DMS153 (cell line): ENCODE measurements at places on chromosomes 7 and 10.
A peak's percentile ranks its signal among the peaks of the same experiment; 100 is the strongest.

GRCh38 chr10:104318810-104319741 lies 19.2 kb downstream of the ITPRIP start:
- no peak for DNase-seq

DNA sequence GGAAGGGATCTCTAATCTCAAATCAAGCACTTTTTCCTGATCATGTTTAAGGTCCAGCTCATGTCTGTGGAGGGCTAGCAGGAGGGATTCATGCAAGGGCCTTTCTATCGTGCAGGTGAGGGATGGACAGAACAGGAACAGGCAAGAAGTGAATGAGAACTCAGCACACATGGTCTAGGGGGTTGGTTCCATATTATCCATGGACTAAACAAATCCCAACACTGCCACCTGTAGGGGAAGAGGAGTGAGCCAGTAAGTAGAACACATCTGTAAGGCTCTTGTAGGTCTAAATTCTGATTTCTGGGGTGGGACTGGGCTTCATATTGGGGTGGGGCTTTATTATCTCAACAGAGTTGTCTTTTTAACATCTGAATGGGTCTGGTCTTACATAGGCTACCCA lies 138.0 kb upstream of the TARP start:
- no peak for DNase-seq

DNA sequence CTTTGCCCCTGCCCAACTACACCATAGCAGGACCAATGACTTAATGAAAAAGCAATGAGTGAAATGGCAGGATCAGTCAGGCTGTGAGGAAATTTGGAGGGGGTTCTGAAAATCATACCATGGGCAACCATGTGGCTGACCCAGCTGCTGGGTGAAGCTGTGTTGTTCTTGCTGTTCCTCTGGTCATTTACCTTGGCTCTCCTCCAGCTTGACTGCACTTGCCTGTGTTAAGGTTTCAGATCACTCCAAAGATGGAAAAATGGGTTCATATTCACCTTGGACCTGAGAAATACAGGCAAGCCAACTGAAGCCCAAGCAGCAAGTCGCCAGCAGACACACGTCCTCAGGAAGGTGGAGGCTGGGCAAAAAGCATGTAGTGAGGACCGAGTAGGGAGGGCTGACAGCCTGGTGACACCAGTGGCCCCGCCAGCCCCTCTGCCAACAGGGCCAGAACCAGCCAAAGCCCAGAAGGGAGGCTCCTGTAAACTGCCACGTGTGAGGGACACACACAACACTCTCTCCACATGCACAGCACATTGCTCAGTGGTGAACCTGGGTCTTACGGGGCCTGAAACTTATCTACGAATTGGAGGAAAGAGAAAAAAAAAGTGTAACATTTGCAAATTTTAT lies 40.1 kb downstream of the PARP12 start:
- no peak for DNase-seq

- no peak for DNase-seq
These were observed 38.1 kb downstream of the EXOC6 start for GRCh38 chr10:92886334-92886961.

DNA sequence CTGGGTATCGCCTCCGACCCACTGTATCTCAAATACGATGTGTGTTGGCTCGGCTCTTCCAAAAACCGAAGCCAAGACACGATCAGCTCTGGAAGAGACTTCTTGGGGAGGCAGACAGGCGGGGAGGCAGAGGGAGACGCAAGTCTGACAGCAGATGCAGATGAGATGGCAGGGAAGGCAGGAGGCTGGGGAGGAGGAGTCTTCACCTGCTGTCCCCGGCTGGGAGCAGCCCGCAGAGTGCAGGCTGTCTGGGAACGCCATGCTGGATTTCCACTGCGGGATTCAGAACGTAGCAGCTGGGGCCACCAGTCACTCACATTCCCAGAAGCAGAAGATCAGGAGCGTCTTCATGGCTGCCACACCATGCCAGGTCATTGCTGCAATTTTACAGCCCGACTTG lies 29.4 kb downstream of the CTBP2 start:
- DNase-seq, result no peak

- DNase-seq, result no peak
These were observed 13.1 kb downstream of the PLEKHS1 start for GRCh38 chr10:113764582-113764981.

- no peak for DNase-seq
These were observed 170.1 kb downstream of the DOCK4 start for GRCh38 chr7:112036071-112036470.

DNA sequence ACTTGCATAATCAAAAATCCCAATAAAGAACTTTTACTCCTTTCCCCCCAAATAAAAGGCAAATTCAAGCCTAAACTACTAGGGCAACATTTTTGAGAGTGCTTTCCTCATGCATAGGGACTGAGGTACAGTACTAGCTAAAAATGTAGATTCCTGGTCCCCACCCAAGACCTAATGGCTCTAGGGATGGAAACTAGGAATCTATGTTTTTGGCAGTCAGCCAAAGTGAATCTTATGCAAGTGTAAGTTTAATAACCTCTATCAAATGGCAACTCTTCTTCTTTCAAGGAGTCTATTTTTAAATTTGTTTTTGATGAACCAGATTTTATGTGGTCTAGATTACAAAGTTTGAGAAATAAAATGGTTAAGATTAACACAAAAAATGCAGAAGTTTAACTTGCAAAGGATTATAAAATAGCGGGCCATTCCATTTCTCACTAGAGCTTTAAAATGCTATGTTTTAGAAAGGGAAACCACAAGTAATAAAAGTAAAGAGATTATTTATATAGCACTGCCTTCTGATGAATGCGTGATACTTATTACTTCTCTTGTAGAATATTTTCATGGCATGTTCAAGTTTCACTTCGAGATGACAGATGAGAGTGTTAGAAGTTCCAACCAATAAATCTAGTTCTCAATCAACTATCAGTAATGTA lies 70.4 kb upstream of the MDFIC start:
- DNase-seq, result no peak

- no peak for DNase-seq
These were observed 201.9 kb downstream of the MYOF start for GRCh38 chr10:93280121-93280698.

DNA sequence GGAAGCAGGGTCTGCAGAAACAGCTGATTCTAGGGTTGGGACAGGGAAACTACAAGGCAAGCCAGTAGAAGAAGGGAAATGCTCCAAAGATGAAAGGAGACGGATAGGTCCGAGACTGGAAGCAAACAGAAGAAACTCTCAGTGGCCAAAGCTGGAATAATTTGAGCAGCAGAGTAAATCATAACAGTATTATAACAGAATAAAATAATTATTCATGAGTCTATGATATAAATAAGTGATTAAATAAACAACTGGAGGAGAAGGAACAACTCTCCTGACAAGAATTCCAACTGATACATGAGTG lies 27.6 kb downstream of the EZH2 start:
- DNase-seq, result no peak

- no peak for DNase-seq
These were observed 2.2 kb upstream of the ABCF2 start for GRCh38 chr7:151229249-151229648.

DNA sequence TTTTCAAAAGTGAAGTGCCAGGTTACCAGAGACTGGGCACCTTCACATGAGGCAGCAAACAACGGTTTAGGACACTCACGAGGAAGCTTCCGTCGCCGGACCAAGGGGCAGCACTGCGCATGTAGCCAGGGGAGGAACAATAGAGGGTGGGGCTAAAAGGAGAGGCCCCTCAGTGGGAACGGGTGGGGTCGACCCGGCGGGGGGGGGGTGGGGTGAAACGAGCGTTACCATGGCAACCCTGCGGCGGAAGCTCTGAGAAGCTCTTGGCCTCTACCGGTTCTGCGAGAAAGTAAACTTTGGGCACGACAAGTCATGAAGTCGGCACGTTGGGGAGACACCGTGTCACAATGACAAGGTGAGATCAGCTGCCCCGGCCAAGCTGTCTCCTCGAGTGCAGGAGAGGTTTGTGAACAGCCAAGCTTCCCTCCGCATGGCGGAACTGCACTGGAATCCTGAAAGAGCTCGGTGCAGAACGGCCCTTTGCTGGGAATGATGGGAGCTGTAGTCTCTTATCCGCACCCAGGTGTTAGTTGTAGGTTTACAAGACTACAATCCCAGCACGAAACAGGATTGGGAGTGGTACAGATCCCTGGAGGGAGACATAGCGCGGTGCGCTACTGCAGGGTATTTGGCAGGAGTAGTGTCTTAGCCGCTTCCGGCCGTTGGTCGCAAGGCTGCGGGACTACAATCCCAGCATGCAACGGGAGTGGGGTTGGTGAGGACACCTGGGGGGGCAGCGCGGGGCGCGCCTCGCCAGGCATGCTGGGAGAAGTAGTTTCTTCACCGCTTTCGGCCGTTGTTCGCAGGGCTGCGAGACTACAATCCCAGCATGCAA lies 72.8 kb upstream of the ZNF722 start:
- peak; percentile 58 for DNase-seq

DNA sequence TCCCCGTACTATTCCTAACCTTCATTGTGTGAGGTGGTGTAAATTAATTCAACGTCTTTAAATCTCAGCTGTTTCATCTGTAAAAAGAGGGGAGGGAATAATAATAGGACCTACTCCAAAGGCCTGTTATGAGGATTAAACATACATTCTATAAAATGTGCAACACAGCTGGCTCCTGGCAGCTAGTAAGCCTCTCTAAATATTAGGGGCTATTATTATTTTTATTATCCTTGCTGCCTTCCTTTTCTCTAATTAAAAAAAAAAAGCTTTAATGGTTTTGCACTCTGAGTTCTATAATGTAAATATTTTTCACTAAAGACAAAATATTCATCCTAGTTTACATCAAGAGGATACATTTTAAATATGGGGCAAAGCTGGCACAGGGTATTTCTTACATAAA lies 19.5 kb downstream of the EXOC4 start:
- DNase-seq, result no peak

DNA sequence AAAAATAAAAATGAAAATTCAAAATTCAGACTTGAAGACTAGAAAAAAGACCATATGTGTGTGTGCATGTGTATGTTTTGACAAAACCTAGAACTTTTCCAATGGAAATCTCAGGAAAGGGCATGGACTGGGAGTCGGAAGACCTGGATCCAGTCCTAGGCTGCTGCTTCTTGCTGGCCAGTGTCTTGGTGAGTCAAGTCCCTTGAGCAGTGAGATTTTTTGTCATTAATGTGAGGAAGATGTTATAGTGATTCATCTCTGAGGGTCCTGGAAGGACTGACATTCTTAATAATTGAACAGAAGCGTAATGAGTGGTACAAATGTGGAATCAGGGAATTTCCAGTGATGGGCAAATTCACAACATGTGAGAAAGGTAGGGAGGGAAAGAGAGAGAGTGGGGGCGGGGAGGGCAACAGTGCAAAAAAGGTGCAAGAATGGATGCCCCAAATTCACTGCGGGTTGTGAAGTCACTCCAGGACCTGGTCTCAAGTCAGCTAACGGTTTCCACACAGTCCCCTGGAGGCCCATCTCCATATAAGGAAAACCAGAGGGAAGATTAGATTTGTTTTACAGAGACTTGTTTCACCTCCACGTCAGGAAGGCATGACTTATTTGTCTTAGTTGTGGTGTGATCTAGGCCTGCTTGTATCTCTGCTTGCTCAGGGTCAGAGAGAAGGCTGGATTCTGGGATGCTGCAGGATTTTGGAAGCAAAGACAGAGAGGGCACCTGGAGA lies 201.7 kb downstream of the BUB3 start:
- no peak for DNase-seq

DNA sequence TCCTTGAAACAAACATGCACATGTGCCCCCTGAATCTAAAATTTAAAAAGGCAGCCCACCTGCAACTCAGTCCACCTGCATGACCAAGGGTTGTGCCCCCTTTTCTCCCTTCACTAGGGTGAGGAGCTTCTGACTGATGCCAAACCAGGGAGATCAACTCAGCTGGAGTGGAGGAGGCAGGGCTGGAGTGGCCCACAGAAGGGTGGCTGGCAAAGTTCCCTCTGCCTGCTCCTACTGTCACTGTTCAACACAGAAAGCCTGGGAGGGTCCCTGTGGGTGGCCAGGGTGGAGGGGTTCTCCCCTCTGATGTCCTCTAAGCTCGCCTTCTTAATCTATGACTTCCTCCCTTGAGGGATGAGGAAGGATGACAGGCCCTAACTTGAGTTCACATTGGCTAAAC lies 55.7 kb upstream of the ANTXRL start:
- DNase-seq, result no peak

DNA sequence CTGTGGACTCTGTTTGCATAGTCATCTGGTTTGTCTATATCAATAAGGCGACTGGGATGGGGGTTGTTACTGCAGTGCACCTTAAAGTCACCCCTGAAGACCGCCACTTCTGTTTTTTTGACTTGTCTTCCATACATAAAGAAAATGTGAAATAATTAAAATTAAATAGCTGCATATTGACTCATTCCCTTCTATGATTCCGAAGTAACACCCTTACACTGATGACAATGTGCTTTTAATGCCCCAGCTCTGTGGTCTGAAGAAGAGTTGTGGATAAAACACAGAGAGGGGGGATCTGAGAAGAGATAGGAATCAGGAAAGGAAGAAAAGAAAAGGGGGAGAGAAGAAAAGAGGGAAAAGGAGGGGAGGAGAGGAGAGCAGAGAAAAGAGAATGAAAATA lies 796.9 kb upstream of the MBL2 start:
- no peak for DNase-seq

GRCh38 chr10:11162828-11163599 lies 145.3 kb downstream of the CELF2 start:
- DNase-seq, result no peak

DNA sequence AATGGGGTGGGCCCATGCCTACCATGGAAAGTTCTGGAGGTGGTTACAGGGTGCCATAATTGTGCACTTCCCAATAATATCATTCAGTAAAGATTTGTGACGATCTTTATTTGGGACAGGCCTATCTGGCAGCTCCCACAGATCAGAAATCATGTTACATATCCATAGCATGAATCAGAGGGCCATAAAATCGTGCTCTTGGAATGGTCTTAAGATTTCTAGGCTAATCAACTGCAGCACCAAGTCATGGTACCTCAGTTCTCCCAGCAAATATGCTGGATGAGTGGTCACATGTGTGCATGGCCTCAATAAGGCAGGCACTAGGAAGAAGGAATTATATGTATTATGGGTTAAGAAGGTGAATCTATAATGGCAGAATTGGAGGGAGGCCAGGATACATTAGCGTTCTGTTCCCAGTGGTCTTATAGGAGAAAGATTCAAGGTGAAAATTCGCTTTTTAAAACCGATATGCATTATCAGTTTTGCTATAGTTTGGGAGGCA lies 134.7 kb downstream of the NRP1 start:
- no peak for DNase-seq

DNA sequence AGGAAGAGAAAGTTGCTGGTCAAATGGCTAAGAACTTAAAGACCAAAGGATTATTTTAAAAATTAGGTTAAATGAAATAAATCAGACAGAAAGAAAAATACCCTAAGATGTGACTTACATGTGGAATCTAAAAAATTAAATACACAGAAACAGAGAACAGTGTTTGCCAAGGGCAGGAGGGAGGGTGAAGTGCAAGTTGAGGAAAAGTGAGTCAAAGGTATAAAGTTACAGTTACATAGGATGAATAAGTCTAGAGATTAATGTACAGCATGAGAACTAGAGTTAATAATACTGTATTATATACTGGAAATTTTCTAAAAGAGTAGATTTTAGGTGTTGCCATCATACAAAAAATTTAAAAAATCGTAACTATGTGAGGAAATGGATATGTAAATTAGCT lies 146.3 kb downstream of the MDFIC start:
- DNase-seq, result no peak

- DNase-seq, result peak; percentile 38
These were observed 59.1 kb downstream of the STK32C start for GRCh38 chr10:132248455-132249225.
